ENCODE measurements at places on chromosomes 12 and 14.
A peak's percentile ranks its signal among the peaks of the same experiment; 100 is the strongest.

DNA sequence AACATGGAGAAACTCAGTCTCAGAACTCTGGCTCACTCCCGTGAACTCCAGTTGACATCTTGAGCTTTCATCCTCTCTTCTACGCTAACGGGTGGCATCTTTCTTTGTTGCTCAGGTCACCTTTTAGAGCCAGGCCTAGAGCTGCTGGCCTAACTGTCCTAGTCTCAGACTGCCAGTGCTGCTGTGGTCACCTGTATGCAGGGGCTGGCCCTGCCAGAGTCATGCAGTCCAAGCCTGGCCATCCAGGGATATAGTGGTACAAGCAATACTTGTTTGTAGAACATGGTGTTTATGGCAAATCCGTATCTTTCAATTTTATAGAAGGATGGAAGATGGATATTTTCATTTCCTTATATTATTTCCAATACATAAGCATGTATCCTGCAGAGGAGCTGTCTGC lies 117.2 kb downstream of the PELI2 start:
- no peak for DNase-seq

DNA sequence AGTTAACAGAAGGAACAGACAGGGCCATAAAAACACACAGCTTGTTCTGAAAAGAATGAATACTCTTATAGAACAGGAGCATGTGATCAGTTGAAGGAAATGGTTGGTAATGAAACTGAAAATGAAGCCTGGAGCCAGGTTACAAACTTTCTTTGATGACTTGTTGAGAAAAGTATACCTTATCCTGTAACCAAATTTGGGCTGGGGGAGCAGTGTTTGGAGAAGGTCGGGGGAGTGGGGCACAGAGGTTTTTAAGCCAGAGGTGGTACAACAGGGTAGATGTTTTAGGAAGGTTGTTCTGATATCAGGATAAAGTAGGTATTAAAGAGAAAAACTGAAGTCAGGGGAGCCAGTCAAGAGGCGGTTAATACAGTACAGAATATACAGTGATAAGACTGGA lies 8.2 kb downstream of the GOLT1B start:
- DNase-seq: no peak

GRCh38 chr14:81767266-81767995 lies 233.8 kb upstream of the SEL1L start:
- DNase-seq: no peak

GRCh38 chr12:26651566-26652188 lies 181.3 kb downstream of the ITPR2 start:
- peak; percentile 49 for DNase-seq

DNA sequence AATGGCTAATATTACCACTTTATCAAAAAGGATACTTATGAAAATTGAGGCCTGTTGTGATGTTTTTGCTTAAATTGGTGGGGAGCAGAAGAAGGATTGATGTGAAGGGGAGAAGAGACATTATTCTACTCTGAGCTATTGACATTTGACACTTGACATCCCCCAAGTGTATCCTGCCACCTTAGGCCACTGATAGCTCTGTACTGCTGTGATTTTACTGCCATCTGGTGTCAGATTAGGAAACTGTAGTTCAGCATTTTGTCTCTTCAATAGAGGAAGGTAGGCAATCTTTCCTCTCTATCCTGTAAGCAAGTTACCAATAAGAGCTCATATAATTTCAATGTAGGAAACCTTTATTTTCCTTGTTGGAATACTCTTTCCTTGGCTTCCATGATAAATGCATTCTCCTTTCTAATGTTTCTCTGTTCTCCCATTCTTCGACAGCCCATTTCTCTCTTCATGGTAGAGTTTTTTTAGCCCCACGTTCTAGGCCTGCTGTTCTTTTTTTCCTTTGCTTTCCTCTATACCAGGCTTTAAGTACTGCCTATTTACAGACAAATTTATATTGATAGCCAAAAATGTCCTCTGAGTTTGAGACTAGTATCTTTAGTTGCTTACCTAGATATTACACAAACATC lies 46.3 kb downstream of the PPHLN1 start:
- DNase-seq: peak; percentile 21

DNA sequence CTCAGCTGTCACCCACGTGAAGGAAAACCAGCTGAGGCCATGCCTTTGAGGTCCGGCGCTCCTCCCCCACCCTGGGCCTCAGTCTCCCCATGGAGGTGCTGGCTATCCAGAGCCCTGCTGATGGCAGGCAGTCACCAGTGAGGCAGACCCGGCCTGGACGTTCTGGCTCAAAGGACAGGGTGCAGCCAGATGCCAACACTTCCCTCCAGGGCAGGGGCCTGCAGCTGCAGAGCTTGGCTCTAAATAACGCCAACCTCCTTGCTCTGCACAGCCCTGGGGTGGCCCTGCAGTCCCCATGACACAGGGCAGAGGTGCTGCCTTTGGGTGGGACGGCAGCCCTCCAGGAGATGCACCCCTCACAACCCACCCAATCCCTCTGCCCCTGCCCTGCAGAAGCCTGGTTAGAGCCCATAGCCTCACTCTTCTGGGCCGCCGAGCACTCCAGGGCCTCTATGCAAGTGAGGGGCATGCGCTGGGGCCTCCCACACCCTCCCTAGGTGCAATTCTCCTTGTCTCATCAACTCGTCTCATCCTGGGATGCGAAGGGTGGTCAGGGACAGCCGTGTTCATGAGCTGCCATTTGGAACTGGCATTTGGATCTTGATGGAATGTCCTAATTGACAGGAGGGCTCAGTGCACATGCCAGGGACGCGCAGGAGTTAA lies 30.4 kb downstream of the CCDC85C start:
- DNase-seq: no peak

GRCh38 chr12:107921062-107921461 lies 146.6 kb downstream of the ASCL4 start:
- DNase-seq: no peak

DNA sequence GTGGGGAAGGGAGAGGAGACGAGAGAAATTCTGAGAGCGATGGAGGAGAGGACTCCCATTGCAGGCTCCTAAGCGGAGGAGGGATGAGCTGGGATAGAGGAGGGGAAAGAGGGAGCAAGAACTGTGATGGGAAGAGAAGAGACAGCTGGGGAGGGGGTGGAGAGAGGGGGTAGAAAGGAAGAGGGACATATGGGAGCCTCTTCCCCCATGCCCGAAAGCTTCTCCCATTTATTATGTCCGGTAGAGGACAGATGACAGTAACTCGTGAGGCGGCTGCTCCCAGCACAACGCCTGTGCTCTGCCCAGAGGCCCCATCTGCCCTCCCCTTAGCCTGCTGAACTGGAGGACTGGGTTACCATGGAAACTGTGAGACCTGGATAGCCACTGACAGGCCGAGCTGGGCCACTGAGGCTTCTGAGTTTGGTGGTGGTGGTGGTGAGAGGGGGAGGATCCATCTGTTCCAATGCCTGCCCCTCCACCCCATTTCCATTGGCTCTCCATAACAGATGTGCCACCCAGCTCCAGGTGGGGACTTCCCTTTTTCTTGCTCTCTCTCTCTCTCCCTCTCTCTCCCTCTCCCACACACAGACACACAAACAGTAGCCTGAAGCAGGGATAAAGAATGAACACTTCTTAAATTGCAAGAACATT lies 8.3 kb downstream of the CPNE6 start:
- no peak for DNase-seq

- no peak for DNase-seq
Measured at GRCh38 chr12:70120970-70121369, 122.3 kb upstream of the CNOT2 start.

GRCh38 chr12:29611906-29612305 lies 114.4 kb upstream of the OVCH1 start:
- no peak for DNase-seq

- no peak for DNase-seq
Measured at GRCh38 chr12:107983756-107984472, 145.2 kb upstream of the WSCD2 start.

GRCh38 chr12:53706080-53706479 lies 21.2 kb downstream of the CALCOCO1 start:
- no peak for DNase-seq

DNA sequence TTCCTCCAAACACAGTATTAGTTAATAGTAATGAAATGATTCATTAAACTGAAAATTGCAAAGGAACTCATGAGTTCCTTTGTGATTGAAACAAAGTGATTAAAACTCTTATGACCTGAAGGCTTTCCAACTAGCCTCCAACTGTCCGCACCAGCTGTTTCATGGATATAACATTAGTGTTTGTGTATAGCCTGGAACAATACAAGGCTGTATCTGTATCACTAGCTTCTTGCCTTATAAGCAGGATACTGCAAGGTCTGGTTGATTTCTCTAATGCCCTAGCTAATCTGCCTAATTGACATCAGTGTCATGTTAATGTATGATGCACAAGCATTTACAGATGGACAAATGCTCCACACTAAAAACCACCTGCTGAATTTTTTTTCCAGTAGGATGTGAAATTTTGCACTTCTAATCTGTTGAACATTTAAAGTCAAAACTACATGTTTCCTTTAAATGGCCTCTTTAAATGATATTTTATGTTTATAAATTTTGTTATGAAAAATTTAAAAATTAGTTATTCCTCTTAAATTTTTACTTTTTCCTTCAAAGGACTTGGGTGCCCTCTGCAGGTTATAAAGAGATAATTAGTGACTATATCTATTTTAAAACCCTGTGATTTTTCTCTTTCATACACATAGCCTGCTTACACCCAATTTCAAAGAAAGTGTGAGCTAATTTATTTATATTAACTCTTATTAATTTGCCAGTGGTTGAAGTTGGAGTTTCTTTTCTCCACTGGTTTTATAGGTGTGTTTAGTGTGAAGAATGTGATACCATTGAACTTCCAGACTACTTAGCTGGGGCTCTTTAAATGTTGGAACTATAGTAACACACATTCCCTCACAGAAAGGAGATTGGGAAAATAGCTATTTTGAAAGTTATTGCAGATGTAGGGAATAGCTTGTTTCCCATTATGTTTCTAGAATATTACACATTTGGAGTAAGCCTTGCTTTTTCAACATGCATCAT lies 25.4 kb downstream of the AP5M1 start:
- DNase-seq: no peak

- DNase-seq: no peak
Measured at GRCh38 chr14:41609704-41610183, 3.1 kb downstream of the LRFN5 start.

DNA sequence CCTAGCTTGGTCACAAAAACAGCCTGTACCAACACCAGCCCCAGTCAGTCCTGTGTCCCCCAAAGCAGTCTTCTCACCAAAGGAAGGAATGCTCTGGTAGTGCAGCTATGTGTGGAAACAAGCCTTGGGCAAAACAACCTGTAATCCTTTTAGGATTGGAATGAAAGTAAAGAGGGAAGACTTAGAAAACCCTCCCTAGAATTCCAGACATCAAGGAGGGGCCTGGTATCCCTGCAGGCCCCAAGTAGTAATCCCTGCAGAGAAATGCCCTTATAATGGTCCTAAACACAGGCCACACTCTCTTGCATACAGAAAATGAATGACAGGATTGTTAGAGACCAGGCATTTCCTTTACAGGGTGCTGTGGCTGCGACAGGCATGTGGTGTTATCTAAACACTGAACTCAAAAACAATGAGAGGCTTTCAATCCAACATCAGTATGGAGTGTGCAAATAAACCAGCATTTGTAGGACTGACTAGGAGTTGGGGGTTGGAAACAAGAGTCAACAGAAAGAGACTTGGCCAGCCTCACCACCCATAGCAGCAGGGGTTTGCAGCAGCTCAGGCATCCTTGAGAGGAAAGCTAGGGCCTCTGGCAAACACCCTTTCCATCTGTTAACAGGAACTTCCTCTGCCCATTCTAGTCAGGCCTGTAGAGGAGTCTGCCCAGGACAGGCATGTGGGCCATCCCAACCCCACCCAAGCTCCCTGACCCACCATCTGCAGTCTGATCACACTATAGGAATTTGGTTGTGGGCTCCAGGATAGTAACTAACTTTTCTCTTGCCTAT lies 59.1 kb downstream of the DCAF5 start:
- DNase-seq: no peak

DNA sequence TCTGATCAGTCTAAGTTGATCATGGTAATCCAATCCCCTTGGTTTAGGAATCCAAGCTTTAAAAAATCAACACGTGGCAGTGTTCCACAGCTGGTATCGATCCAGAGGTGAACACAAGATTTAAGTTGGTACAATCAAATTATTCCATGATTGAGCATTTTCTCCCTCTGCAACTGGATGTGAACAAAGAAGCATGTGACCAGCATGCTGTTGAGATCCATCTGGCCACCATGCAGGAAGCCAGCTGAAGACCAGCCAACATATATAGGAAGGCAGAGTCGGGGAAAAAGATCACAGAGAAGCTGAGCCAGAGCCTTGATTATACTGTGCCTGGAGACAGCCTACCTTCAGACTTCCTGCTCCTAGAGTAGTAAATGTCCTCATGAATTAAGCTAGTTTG lies 158.3 kb downstream of the SEC23A start:
- DNase-seq: no peak

DNA sequence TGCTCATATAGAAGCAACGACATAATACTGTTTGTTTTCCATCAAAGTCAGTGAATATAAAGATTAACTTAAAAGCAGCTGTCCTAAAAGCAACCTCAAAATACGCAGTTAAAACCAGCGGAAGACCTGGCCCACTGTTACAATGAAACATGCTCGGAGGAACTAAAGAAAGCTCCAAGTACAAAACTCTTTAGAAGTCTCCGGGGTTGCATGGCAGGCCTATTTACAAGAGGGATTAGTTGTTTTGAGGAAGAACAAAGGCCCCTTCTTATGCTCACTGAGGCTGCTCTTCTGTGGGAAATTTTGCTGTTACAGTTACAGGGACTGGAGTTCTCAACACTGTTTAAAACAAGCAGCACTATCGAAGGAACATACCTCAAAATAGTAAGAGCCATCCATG lies 75.9 kb upstream of the C12orf71 start:
- no peak for DNase-seq

DNA sequence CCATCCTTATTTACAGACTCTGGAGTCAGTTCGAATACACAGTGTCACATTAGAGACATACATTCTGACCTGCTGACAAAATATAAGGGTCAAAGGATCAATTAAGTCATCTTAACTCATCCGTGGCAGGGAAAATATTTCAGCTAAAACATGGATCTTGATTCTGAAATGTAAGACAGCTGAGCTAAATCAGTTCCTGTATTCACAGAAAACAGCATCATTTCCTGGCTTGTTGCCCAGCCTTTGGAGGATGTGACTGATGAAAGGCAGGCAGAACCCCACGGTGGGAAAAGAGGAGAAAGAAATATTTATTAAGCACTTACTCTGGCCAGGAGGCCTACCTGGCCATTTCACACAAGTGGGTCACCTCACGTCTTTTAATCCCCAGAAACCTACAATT lies 101.9 kb downstream of the GAS2L3 start:
- DNase-seq: no peak

GRCh38 chr14:23335623-23336022 lies 14.4 kb downstream of the PABPN1 start:
- DNase-seq: no peak

DNA sequence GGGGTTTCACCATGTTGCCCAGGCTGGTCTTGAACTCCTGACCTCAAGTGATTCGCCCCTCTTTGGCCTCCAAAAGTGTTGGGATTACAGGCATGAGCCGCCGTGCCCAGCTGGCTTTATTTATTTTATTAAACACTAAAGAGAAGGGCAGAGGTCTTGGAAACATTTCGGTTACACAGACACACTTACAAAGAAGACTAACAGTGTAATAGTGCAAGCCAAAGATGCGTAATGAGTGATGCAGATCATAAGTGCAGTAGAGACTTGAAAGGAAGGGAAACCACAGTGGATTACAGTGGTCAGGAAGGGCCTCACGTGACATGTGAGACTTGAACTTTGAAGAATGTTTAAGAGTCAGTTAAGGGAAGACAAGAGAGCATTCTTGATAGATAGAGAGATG lies 33.9 kb upstream of the CDK17 start:
- peak; percentile 38 for DNase-seq

- no peak for DNase-seq
Measured at GRCh38 chr14:55864890-55865655, 253.1 kb upstream of the PELI2 start.

Measured in stimulated activated CD4-positive, alpha-beta T cell treated with anti-CD3 and anti-CD28 coated beads, Interleukin-2, amount 100 ng/mL, for 24 hours (primary cell).